ENCODE measurements at places on chromosomes 1 and 21.

DNA sequence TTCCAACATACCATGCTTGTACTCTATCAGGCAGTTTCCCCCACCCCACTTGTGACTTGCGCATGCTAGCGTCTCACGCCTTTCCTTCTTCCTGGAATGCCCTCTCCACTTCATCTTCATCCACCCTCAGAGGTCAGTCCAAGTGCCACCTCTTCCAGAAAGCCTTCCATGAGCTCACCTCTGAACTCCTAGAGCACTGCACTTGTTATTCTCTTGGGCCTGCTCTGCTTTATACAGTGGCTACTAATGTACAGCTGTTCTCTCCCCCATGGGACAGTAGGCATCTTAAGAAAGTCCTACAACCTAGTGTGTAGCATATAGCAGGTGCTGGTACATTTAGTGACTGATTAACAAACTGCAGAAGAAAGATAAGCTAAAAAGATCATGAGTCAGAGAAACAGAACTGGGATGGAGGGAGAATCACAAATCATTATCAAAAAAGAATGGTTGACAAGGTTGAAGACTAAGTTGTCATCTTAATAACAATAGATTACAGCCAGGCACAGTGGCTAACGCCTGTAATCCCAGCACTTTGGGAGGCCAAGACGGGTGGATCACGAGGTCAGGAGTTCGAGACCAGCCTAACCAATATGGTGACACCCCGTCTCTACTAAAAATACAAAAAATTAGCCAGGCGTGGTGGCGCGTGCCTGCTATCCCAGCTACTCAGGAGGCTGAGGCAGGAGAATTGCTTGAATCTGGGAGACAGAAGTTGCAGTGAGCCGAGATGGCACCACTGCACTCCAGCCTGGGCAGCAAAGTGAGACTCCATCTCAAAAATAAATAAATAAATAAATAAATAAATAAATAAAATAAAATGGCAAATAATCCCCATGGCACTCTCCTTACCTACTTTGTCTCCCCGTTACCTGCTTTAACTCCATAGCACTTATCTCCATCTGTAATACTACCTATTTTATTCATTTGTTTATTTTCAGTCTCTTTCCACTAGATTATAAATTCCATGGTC lies 16.3 kb upstream of the TSPAN1 start:
- no peak for DNase-seq

- no peak for DNase-seq
These were observed 69.4 kb downstream of the PKN2 start for GRCh38 chr1:88753506-88753905.

DNA sequence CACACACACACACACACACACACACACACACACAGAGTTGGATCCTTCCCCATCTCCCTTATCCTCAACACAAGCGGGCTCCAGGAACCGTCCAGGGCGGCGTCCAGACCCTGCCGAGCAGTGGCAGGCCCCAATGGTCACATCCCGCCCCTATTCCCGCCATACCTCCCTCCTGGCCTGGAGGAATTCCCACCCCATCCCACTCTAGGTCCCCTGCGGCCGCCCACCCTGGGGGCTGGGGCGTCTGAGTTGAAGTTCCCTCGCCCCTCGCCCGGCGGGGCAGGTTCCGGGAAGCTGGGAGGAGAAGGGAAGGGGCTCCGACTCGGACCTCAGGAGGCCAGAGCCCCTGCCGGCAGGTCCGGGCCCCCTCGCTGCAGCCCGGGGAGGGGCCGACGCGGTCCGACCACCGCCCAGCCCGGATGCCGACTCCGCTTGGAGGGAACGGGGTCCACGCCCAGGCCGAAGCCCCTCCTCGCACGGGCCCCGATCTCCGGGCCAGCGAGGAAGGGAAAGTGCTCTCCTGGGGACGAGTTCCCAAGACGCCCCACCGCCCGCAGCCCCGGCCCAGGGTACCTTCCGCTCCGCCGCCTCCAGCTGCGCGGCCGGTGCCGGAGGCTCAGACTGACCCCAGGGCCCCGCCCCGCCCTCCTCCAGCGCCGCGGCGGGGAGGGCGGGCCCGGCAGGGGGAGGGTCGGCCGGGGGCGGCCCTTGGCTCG lies at the start of gene RHOC:
TSS of gene RHOC (minus strand) at position 623 of the 716 bp plus-strand sequence. CDS start 3,328 bp downstream, outside the sequence.
- no peak for DNase-seq

DNA sequence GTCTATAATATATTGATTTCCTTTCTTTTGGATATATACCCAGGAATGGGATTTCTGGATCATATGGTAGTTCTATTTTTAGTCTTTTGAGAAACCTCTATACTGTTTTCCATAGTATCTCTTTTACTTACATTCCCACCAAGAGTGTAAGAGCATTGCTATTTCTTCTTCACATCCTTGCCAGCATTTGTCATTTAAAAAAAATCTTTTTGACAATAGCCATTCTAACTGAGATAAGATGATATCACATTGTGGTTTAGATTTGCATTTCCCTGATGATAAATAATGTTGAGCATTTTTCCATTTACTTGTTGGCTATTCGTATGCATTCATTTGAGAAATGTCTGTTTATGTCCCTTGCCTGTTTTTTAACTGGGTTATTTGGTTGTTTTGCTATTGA lies 467.4 kb downstream of the COL11A1 start:
- DNase-seq, result peak; percentile 24

GRCh38 chr1:112677501-112677900 lies 3.0 kb downstream of the MOV10 start:
- no peak for DNase-seq

DNA sequence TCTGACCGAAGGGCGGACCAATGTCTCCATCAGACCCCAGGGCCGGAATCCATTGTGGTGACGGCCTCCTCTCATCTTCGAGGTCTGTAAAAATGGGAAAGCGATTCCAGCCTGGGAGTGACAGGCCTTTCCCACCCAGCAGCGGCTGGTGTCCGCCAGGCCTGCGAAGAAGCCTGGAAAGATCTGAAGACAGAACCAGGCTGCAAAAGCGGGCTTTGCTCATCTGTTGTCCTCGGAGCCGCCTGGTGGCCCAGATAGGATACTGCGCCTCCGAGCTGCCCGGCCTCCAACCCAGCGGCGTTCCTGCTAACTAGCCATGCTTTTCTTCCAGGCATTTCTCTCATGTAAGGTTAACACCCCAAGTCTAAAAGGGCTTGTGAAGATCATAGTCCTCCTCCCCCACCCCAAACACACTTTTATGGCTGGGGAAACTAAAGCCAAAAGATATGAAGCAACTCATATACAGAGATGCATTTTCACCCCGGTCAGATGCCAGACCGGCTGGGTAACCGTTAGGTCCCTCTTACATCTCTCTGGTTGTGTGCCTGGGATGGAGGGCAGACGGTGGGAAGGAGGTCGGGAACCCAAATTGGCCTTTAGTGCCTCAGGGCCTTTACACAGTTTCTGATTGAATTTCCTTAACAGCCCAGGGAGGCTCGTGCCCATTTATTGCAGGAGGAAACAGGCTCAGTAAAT lies 1.9 kb upstream of the DHRS3 start:
- peak; percentile 62 for DNase-seq

DNA sequence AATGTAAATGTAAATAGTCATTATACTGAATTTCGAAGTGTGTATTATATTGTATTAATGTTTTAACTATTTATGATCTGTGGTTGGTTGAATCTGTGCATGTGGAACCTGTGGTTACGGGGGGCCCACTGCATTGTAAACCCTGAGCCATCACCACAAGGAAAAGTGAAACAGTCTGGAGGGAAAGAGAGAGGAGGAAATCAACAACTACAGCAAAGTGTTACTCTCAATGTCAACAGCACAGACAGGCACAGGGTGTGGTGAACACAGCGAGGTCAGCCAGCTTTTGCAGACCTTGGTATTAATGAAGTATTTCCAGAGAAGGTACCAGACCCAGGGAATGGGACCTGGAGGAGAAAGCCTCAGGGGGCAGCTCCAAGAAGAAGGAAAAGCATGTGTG lies 37.1 kb upstream of the BACE2 start:
- DNase-seq, result no peak

GRCh38 chr1:115090186-115090490 lies 835 bp upstream of the TSPAN2 start:
- no peak for DNase-seq

DNA sequence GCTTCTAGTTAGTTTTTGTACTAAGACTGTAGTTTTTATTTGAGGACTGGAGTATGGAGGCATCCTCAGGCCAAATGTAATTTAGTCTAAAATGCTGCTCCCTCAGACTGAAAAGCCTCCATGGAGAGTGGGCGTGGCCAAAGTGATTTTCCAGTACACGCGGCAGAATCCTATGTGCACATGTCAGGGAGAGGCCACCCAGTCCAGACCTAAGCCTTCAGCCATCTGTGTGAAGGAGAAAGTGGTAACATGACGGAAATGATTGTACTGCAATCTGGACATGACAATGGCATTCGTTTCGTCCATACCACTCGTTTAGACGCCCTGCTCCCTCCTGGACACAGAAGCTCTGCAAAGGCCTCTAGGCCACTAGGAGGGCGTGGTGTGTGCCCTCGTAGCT lies 56.2 kb downstream of the PCP4 start:
- no peak for DNase-seq

DNA sequence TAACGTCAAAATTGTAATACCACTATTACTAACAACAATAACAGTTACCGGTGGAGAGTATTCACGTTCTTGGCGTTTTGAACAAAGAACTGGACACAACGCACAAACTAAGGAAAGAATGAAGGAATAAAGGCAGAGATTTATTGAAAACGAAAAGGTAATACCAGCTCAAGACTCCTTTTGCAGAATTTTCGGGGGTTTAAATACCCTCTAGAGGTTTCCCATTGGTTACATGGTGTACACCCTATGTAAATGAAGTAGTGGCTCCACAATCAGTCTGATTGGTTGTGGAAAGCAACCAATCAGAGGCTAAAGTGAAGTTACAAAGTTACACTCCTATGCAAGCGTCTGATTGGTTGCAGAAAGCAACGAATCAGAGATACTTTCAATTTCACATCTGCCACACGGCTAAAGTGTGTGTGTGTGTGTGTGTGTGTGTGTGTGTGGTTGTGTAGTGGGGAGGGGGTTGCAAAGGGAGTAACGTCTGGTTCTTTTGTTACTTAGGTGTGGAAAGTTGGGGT lies 1.1 kb upstream of the GTF2B start:
- peak; percentile 32 for DNase-seq

DNA sequence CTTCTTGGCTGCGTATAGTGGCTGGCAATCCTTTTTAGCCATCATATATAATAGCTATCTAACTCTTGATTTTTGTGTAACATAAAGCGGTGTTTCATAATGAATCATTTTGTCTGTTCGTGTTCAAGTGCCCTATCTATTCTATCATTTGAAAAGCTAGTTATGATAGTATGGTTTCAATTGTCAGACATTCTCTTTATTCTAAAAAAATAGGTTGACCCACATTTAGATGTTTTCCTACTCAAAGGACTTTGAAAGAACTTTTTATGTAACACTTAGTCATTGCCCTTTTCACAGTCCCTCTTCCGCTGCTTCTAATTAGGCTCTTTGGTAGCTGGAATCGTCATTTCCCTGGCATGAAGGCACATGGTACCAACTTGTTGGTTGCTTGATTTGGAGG lies 272.2 kb upstream of the B3GALT2 start:
- DNase-seq, result no peak

GRCh38 chr1:3954170-3955169 lies 54.4 kb upstream of the C1orf174 start:
- DNase-seq, result no peak

Data from foreskin keratinocyte (primary cell).